ENCODE measurements at places on chromosomes 3 and 15. TPM values are rescaled to one million over a fixed set of nuclear protein-coding genes. Genes with fewer than 3 reads are reported as not detected.

- peaks cover 19% of the 10 kb centered on the region for H3K4me1 ChIP-seq
- H3K27ac ChIP-seq, result no peak overlapping the region
- peaks cover 57% of the 10 kb centered on the region for H3K36me3 ChIP-seq
- H3K4me3 ChIP-seq, result no peak overlapping the region
- no peaks in the 10 kb centered on the region for H3K27me3 ChIP-seq
Observed at GRCh38 chr3:39413691-39414420, 7.3 kb downstream of the RPSA start.

DNA sequence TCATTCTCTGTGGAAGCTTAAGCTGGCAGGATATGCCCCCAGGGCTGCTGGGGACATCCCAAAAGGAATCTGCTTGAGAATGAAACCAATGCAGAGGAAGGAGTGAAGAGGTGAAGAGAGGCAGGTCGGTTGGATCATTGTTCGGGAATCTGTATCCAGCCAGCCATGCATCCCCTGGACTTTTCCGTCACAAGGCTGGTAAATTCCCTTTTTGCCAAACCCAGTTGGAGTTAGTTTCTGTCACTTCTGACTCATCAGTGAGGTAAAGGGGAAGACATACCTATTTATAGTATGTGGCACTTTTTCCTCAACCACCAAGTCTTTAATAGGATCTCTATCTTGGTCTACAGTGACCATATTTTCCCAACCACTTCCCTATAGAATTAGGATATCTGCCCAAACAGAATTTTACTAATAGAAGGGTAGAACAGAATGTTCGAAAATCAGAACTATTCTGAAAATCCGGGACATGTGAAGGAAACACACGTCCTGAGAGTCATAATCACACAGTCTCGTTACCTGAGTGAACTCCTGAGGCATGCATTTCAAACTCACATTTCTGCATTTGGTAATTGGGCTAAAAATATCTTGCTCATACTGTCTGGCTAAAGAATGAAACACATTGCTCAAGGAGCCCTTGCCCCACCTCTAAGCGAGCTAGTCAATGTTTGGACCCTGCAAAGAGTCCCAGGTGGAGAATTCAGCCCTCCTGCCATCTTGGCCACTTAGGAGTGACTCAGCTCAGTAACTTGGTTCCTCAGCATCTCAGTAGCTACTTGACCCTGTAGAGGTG lies 289.7 kb upstream of the ADAMTS9 start:
- no peaks in the 10 kb centered on the region for H3K4me1 ChIP-seq
- no peaks in the 10 kb centered on the region for H3K27me3 ChIP-seq
- H3K36me3 ChIP-seq, result no peaks in the 10 kb centered on the region
- no peak for DNase-seq
- no peak overlapping the region for H3K4me3 ChIP-seq

- no peaks in the 10 kb centered on the region for H3K4me1 ChIP-seq
- no peaks in the 10 kb centered on the region for H3K27me3 ChIP-seq
- no peak for DNase-seq
- H3K36me3 ChIP-seq, result no peaks in the 10 kb centered on the region
Observed at GRCh38 chr3:24936574-24936973, 441.9 kb upstream of the THRB start.

DNA sequence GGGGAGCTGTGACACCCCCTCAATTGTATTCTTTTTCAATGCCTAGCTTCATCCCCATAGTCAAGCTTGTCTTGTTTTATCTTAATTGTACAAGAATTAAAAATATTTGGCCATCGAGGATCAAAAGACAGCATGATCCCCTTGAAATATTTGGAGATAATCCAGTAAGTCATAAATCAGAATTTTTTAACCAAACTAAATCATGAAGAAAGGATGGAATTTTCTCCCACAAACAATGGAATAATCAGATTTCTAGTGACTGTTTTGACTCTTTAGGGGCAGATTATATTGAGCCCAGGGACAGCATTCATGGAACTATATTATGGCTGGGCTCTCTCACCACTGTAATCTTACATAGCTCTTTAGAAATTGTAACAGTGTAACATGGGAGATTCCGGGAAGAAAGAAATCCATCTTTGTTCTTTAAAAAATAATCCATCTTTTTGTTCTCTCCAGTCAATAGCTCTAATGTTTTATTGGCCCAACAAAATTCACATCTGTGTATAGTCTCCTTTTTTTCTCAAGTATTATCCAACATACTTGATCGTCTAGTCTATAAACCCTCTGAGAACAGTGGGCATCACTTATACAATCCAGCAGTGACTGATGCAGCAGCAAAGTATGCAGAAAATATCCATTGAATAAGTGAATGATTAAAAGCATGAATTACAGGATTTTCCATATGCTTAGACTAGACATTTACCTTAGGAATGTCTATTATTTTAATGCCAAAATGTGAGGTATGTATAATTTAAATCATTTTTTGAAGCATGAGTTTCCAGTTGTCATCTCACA lies 277.0 kb upstream of the PLSCR5 start:
- DNase-seq, result no peak
- H3K4me1 ChIP-seq, result no peaks in the 10 kb centered on the region
- no peaks in the 10 kb centered on the region for H3K27me3 ChIP-seq
- no peak overlapping the region for H3K4me3 ChIP-seq
- H3K36me3 ChIP-seq, result no peaks in the 10 kb centered on the region
- H3K27ac ChIP-seq, result no peak overlapping the region

- no peaks in the 10 kb centered on the region for H3K36me3 ChIP-seq
- H3K27me3 ChIP-seq, result no peaks in the 10 kb centered on the region
Observed at GRCh38 chr3:86563400-86563970, 427.5 kb downstream of the VGLL3 start.

GRCh38 chr3:66592016-66592761 lies 91.4 kb upstream of the LRIG1 start:
- no peak for DNase-seq
- peaks cover 75% of the 10 kb centered on the region for H3K27me3 ChIP-seq
- no peak overlapping the region for H3K4me3 ChIP-seq
- H3K4me1 ChIP-seq, result no peaks in the 10 kb centered on the region

DNA sequence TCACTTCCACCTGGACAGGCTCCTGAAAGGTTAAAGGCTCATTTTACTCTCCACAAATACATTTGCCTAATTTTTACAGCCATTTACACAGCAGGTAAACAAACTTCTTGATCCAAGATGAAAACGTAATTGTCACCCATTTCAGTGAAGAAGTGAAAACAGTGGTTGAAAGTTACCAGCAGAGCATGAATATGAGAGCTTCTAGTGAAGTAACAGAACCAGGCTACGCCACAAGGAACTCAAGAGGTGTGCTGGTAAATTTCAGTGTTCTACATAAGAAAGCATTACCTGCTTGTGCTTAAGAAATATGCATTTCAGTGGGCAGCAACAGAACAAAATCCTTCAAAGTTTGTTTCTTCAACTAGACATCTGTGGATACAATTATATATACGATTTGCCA lies 113.2 kb downstream of the MECOM start:
- no peak overlapping the region for H3K27ac ChIP-seq
- H3K36me3 ChIP-seq, result no peaks in the 10 kb centered on the region
- H3K4me3 ChIP-seq, result no peak overlapping the region
- no peaks in the 10 kb centered on the region for H3K27me3 ChIP-seq
- DNase-seq, result no peak

- H3K4me3 ChIP-seq, result no peak overlapping the region
- no peaks in the 10 kb centered on the region for H3K36me3 ChIP-seq
- no peak overlapping the region for H3K27ac ChIP-seq
- DNase-seq, result no peak
Observed at GRCh38 chr3:171282041-171282440, 178.2 kb downstream of the TNIK start.

GRCh38 chr15:67067930-67068551 lies 2.6 kb downstream of the SMAD3 start:
- H3K4me3 ChIP-seq, result peak overlapping the region; percentile 87
- H3K4me1 ChIP-seq, result peaks cover 89% of the 10 kb centered on the region
- peaks cover 11% of the 10 kb centered on the region for H3K36me3 ChIP-seq
- H3K27ac ChIP-seq, result peak overlapping the region; percentile 8
- H3K27me3 ChIP-seq, result no peaks in the 10 kb centered on the region
- DNase-seq, result no peak

- no peak overlapping the region for H3K4me3 ChIP-seq
- no peaks in the 10 kb centered on the region for H3K27me3 ChIP-seq
- no peaks in the 10 kb centered on the region for H3K4me1 ChIP-seq
- no peaks in the 10 kb centered on the region for H3K36me3 ChIP-seq
- no peak overlapping the region for H3K27ac ChIP-seq
Observed at GRCh38 chr3:167502401-167502800, 28.6 kb upstream of the SERPINI2 start.

GRCh38 chr3:44987332-44987731 lies 11.3 kb downstream of the EXOSC7 start:
- no peak for DNase-seq
- peaks cover 13% of the 10 kb centered on the region for H3K36me3 ChIP-seq
- H3K4me3 ChIP-seq, result no peak overlapping the region

- peaks cover 8% of the 10 kb centered on the region for H3K27me3 ChIP-seq
- no peaks in the 10 kb centered on the region for H3K4me1 ChIP-seq
- H3K27ac ChIP-seq, result no peak overlapping the region
- no peak overlapping the region for H3K4me3 ChIP-seq
- no peak for DNase-seq
- no peaks in the 10 kb centered on the region for H3K36me3 ChIP-seq
Observed at GRCh38 chr3:157956850-157957249, 149.4 kb downstream of the SHOX2 start.

DNA sequence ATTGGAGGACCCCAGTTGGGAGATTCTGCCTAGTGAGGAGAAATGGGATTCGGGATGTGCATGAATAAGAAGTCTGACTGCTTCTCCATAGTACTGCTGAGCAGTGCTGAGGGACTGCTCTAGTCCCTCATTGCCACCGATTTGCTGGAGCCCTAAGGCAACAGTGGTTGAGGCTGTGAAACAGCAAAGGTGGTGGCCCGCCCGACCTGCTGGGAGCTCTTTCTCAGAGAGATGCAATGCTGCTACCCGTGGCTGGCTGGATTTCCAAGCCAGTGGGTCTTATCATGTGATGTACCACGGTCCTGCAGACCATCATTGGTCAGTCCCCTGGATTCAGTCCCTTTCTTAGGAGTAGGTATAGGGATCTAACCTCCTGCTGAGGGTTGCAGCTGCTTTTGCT lies 42.6 kb upstream of the GCSAM start:
- H3K36me3 ChIP-seq, result no peaks in the 10 kb centered on the region
- no peaks in the 10 kb centered on the region for H3K27me3 ChIP-seq
- H3K4me3 ChIP-seq, result no peak overlapping the region
- DNase-seq, result peak; percentile 72

GRCh38 chr3:58093574-58094195 lies 85.5 kb downstream of the FLNB start:
- no peak for DNase-seq
- H3K27me3 ChIP-seq, result no peaks in the 10 kb centered on the region
- H3K4me1 ChIP-seq, result no peaks in the 10 kb centered on the region

DNA sequence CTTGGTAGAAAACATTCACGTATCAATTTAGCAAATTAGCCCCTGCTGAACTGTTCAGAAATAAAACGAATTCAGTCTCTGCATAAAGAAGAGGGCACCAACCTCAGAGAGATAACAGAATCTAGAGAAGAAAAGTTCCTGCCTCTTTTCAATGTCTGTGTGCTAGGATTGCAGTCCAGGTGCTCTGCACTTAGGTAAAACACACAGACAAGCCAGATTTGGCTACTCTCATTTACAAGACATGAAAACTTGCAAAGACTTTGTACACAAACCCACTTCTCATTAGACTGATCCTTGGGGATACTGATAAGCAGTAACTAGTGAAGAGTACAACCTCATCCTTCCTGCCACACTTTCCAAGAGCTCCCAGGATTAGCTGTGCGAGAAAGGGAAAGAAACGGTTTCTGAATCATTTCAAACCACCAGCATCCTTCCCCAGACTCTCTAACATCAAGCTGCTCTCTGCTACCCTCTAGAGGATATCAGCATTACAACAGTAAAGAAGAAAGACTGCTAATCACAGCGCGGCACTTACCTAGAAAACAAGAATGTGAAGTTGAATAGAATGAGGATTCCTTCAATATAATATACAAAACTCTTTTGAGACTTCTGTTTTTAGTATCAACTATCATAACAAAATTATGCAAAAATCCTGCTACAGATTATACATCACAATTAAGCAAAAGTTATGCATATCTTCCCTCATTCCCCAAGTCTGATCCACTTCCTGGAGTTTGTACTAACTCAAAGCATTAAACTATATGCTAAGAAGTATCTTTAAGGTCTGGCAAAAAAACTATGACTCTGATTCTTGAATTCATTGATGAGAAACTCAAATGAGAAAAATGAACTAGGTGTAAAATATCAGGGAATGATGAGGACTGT lies 306.4 kb downstream of the MAGI1 start:
- H3K4me1 ChIP-seq, result peaks cover 28% of the 10 kb centered on the region
- H3K27me3 ChIP-seq, result no peaks in the 10 kb centered on the region

- no peaks in the 10 kb centered on the region for H3K27me3 ChIP-seq
- DNase-seq, result no peak
- H3K4me3 ChIP-seq, result no peak overlapping the region
- no peaks in the 10 kb centered on the region for H3K36me3 ChIP-seq
- no peaks in the 10 kb centered on the region for H3K4me1 ChIP-seq
Observed at GRCh38 chr3:190941694-190942260, 79.3 kb upstream of the GMNC start.

DNA sequence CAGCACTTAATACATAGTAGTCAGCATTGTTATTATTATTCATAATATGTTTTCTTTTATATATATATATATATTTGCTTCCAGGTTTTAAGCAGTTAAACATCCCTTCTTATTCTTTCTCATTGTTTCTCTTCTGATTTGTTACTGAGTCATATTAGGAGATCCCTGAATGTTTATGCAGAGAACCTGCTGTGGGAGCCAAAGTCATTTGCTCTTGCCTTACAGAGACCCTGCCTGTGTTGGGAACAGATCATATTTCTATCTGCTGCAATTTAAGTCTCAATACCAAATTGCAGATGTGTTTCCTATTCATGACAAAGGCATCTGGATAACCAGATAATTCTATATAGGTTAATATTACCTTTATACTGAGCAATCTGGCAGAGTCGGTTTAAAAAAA lies 323.0 kb upstream of the UMPS start:
- no peaks in the 10 kb centered on the region for H3K4me1 ChIP-seq
- no peak overlapping the region for H3K4me3 ChIP-seq
- peaks cover 9% of the 10 kb centered on the region for H3K36me3 ChIP-seq

DNA sequence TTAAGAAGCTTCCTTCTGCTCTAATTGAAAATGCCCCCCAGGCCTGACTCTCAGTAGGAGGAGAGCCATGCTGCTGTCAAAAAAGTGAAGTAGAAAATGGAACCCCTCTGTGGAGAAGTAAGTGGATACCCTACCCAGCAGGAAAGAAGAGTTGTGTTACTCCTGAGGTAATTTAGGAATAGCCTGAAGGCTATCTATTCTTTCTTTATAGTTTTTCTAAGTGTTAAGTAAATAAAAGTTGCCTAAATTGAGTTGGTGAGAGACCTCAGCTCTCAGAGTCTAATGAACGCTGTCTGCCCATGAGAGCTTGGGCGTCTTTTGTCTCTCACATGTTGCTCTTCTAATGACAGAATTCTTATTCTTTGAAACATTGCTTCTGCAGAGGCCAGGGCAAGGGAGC lies 116.2 kb downstream of the NSUN3 start:
- no peaks in the 10 kb centered on the region for H3K27me3 ChIP-seq
- DNase-seq, result no peak
- no peaks in the 10 kb centered on the region for H3K36me3 ChIP-seq
- H3K27ac ChIP-seq, result no peak overlapping the region
- H3K4me1 ChIP-seq, result no peaks in the 10 kb centered on the region

Gene GATM
- total RNA-seq, result 33.4 TPM

Gene TAGLN3
- not detected for total RNA-seq

Gene TP63
- 0.23 TPM for total RNA-seq

Gene ATP8B4
- total RNA-seq, result 31.3 TPM

Gene BTLA
- total RNA-seq, result 21.3 TPM

Gene PDCD10
- 50.9 TPM for total RNA-seq

Gene EFCC1
- 7.6 TPM for total RNA-seq

Gene CCR8
- 2.1 TPM for total RNA-seq

Data from spleen (tissue), 13 donors.